ENCODE measurements at places on chromosomes 1 and 21. TPM values are rescaled to one million over a fixed set of nuclear protein-coding genes. Genes with fewer than 3 reads are reported as not detected.

The OR2G6 gene
- not detected for polyA plus RNA-seq

The CLDN8 gene
- polyA plus RNA-seq = not detected

The SPATA1 gene
- 0.69 TPM for polyA plus RNA-seq

The RIPPLY3 gene
- 0.22 TPM for polyA plus RNA-seq

The C1orf185 gene
- polyA plus RNA-seq = not detected

The HES4 gene
- 10.8 TPM for polyA plus RNA-seq

The AK4 gene
- polyA plus RNA-seq = 24.2 TPM

The SAMD13 gene
- 0.20 TPM for polyA plus RNA-seq

The OR2L2 gene
- polyA plus RNA-seq = not detected

The CD48 gene
- polyA plus RNA-seq = not detected

Measured in BJ (cell line).